Stimulated activated CD8-positive, alpha-beta memory T cell treated with anti-CD3 and anti-CD28 coated beads, Interleukin-4, amount 100 ng/mL, for 1 hour (primary cell): ENCODE measurements at places on chromosomes 1 and 21.

DNA sequence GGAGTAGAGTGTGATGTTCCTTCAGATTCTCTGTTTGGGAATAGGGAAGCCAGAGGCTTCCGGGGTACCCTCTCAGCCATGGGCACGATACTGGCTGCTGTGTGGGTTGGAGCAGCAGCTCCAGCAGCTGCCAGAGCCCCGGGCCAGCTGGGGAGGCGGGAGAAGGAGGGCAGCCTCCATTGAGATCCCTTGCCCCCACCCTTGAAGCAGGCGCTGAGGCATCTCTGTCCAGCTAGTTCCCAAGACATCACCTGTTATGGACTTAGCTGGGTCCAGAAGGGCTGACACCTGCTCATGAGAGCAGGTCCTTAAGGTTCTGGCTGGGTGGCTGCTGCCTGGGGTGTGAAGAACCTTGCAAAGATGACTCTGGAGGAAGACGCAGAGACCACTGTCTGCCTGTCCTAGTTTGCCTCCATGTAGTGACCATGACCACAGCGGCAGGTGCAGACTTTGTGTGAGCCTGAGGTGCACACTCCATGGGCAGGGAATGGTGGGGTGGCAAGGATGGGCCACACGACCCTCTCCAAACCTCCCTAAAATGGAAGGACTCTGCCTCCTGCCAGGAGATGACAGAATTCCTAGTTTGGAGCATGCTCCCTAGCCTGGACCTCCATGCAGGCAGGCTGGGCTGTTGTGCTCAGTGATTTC lies 222.6 kb upstream of the C1orf174 start:
- no peak for DNase-seq

GRCh38 chr1:179888071-179888470 lies 6.0 kb downstream of the TOR1AIP1 start:
- no peak for DNase-seq

DNA sequence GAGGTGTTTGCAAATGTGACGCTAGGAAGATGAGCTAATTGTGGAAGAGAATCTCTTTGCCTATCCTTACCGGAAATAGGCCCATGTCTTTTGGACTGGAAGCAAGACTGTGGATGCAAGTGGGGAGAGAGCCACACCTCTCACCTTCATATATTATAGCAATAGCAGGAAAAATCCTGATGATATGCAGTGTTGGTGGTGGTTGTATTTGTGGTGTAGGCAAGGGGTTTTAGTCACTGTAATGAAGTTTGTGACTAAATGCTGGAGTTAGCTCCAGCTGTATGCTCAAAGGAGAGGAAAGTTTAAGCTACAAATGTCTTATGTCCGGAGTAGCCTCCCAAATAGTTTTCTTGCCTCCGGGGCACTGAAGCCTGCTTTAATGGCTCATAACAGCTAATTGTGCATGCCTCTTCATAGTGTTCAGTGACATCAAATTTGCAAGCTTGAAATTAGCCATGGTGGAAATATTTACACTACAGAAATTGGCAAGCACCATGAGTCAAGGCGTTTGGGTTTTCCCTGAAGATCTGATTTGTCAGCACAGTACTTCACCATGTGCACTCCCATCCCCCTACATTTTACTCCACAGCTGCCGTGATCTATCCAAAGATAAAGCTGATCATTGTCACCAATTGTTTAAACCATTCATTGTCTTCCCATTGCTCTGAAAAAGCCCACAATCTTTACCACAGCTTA lies 102.6 kb upstream of the ZNF644 start:
- DNase-seq, result no peak

GRCh38 chr1:171798765-171799164 lies 17.3 kb downstream of the METTL13 start:
- no peak for DNase-seq

DNA sequence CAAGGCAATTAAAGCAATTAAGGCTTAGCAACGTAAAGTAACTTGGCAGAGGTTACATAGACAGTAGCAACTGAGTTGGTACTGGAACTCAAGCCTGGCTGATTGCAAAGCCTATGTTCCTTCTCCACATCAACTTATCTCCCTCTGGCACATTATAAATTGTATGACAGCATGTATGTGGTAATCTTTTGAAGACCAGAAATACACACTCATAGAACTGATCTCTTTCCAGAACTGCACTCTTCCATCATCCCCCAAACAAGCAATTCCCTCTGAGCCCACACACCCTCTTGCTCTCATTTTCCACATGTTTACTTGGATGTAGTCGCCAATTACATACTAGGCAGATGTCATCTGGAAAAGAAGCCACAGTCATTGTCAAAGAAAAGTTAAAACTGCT lies 502.2 kb downstream of the PLPP3 start:
- DNase-seq, result no peak

- DNase-seq, result no peak
Observed at GRCh38 chr1:96804648-96805047, 83.1 kb downstream of the PTBP2 start.

GRCh38 chr1:47331875-47332274 lies 1.7 kb upstream of the CMPK1 start:
- no peak for DNase-seq

- no peak for DNase-seq
Observed at GRCh38 chr1:87542697-87543096, 214.0 kb downstream of the LMO4 start.
